Upper lobe of right lung (tissue), 1 donor: ENCODE measurements at places on chromosomes 11 and 22. TPM values are rescaled to one million over a fixed set of nuclear protein-coding genes. Genes with fewer than 3 reads are reported as not detected.

GRCh38 chr22:26547426-26547825 lies 35.2 kb upstream of the TFIP11 start:
- DNase-seq, result no peak

GRCh38 chr11:46889689-46890475 lies 28.5 kb downstream of the LRP4 start:
- no peak for DNase-seq

DNA sequence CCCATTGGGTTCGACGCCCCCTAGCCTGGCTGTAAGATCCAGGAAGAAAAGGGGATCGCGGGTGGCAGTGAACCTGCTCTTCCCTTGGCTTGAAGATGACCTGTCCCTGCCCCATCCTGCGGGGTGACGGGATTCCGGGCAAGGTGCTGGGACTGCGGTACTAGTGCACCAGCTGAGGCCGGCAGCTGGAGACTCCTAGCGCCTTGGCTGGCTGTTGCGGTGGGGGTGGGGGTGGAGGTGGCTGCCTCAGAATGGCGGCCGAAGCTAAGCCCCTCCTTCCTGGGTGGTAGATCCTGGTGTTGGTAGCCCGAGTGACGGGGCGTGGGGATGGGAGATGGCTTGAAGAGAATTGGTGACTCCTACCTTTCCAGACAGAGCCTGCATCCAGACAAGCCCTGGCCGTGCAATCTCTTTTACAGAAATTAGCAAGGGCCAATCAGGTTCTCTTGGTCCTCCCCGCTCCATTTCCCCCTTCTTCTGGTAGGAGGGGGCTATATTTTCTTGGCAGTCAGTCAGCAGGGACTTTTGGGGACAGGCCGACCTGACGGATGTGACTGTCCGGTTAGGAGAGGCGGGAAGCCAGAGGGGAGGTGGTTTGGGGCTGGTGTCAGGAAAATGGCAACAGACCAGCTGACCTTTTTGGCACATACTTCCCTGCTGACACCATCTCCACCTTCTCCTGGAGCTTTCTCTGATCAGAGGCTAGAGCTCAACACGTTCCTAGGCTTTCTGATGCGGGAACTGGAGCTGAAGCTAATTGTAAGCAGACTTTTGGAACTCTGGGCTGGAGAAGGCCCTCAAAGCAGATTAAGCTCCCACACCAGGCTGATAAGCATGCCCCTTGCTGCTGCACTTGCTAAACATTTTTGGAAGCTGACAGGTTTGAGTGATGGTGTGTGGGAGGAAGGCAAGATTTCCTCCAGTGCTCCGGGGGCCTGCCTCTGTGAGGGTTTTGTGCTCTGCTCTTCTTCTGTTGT lies 2.0 kb downstream of the NAV2 start:
- peak; percentile 67 for DNase-seq

GRCh38 chr22:41234815-41235695 lies 5.7 kb downstream of the CHADL start:
- no peak for DNase-seq

DNA sequence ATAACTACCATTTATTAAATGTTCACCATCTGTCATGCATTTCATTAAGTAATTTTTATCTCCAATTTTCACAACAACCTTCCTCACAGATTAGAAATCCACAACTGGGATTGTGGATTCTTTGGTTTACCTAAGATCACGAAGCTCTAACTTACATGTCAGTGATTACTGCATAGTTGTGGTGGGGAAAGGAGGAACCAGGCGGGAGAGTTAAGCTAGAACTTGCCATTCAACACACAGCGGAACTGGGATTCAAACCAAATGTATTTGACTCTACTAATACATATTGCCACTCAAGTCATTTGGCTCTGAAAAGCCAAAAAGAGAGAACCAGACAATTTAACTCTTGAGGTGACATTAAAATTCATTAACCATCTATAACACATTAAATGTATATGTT lies 10.4 kb upstream of the LAYN start:
- no peak for DNase-seq

GRCh38 chr22:40001800-40002577 lies 7.2 kb downstream of the FAM83F start:
- no peak for DNase-seq

DNA sequence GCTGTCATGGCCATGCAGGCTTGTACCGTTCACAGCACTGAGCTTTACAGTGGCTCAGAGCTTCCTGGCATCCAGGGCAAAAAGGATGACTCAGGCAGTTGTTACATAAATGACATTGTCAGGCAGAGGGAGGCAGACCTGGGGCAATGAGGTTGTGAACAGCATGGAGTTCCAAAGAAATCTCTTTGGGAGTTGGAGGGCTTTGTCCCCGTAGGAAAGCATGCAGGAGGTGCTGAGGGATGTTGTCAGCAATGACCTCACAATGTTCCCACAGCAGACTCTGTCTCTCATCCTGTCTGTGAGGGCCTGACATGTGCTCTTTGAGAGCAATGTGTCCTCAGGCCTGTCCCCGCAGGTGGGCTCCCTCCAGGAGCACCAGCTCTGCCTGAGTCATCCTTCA lies 25.9 kb upstream of the PDE2A start:
- no peak for DNase-seq

Gene PDE3B
- 28.5 TPM for total RNA-seq

Gene TMEM86A
- 6.3 TPM for total RNA-seq

Gene MS4A15
- total RNA-seq, result 147 TPM
